H4 (cell line): ENCODE measurements at places on chromosomes 3 and 15.

GRCh38 chr3:16866571-16866970, 18.2 kb upstream of the PLCL2 start:
- DNase-seq = peak; percentile 58

DNA sequence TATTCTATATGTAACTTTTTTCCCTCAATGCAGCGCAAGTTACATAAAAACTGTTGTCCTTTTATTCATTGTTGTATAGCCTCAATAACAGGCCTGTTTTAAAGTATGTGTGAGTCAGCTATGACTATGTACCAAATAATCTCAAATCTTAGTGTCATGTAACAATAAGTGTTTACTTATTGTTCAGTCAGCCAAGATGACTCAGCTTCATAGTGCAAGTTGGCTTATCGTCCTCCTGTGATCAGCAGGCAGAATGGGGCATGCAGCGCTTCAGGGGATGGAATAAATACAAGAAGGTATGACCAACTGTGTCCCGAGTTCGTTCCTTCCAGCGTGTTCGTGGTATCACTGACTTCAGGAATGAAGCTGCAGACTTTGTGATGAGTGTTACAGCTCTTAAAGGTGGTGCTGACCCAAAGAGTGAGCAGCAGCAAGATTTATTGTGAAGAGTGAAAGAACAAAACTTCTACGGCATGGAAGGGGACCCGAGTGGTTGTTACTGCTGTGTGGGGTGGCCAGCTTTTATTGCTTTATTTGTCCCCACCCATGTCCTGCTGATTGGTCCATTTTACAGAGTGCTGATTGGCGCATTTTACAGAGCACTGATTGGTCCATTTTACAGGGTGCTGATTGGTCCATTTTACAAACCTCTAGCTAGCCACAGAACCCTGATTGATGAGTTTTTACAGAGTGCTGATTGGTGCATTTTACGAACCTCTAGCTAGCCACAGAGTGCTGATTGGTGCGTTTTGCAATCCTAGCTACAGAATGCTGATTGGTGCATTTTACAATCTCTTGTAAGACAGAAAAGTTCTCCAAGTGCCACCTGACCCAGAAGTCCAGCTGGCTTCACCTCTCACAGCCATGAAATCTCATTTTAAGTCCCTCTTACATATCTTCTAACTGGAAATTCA, 1016.0 kb downstream of the MCTP2 start:
- peak; percentile 98 for DNase-seq

DNA sequence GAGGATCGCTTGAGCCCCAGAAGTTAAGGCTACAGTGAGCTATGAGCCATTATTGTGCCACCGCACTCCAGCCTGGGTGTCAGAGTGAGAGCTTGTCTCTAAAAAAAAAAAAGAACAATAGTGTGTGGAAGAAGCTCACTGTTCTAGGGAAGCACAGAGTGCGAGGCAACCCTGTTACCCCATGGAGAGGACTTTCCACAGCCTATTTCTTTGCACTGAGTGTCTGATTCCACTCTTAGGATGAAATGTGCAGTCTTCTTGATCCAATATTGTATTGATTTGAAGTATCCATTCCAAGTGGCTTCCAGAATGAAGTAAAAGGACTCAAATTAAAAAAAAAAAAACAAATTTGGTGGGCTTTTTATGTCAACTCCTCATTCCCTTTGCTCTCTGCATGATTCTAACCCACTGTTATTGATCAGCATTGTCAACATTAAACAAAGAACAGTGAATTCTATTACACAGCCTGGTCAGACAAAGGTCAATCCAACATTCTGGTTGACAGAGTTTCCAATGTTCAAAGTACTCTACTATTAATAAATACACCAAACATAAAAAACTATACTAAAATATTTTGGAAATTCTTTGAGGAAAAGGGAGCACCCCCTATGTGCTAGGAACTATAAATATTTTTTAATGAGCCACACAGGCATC, 150.2 kb upstream of the PTPRG start:
- DNase-seq = no peak

DNA sequence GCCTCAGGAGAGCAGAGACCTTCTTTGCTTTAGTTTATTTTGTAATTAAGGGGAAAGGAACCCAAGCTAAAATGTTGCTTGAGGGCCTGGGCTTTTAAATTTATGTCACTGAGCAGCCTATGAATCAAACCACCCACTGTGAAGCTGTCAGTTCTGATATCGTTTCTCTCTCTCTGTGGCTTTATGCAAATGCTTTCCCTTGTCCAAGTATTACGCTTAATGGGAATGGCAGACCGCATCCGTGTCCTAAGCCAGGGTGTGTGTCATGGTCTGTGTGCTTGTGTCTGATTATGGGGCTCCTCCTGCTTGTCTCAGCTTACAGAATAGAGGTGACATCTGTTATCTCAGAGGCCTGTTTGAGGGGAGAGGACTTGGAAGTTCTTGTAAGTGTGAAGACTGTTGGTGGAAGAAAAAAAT, 82.4 kb downstream of the EBLN2 start:
- DNase-seq = peak; percentile 37

GRCh38 chr15:74131628-74132413, 1.4 kb downstream of the ISLR2 start:
- no peak for DNase-seq
